ENCODE measurements at places on chromosomes 6 and 20. TPM values are rescaled to one million over a fixed set of nuclear protein-coding genes. Genes with fewer than 3 reads are reported as not detected.
A peak's percentile ranks its signal among the peaks of the same experiment; 100 is the strongest.

The AVP gene
- 0.50 TPM for total RNA-seq

The LTB gene
- total RNA-seq: 1.0 TPM

The RNF217 gene
- total RNA-seq: 11.0 TPM

The BPIFB4 gene
- total RNA-seq: not detected

The SSTR4 gene
- total RNA-seq: not detected

The KCNK17 gene
- 2.7 TPM for total RNA-seq

The TDRD6 gene
- 0.07 TPM for total RNA-seq

The CEP57L1 gene
- 13.1 TPM for total RNA-seq

DNA sequence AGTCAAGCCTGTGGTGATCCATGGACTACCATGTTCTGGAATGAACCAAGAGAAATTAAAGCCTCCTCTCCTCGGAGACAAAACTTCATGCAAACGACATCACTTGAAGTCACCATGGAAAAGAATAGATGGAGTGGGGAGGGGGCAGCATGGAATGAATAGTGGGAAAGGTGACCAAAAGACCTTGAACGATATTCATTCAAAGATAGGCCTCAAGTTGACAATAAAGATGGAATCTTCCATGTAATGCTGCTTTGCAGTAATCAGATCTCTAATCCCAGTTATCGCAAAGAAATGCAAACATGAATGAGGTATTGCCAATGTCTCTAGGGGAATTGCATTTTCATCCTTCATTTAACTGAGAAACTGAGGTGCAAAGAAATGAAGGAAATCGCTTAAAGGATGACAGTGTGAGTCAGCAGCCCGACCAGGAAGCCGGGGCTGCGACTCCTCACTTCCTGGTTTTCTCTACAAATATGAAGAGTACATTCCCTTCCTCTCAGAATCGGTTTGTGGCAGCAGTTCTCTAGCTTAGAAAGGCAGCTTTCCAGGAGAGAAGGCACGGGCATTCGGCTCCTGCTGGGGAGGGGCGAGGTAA is 65.6 kb upstream of the RREB1 start:
- no peak for DNase-seq
- no peaks in the 10 kb centered on the region for H3K27me3 ChIP-seq
- H3K4me3 ChIP-seq: no peak overlapping the region
- no peaks in the 10 kb centered on the region for H3K36me3 ChIP-seq
- H3K4me1 ChIP-seq: peaks cover 23% of the 10 kb centered on the region

GRCh38 chr20:14232650-14233049 is 104.8 kb downstream of the FLRT3 start:
- no peak overlapping the region for H3K27ac ChIP-seq
- no peaks in the 10 kb centered on the region for H3K36me3 ChIP-seq
- H3K27me3 ChIP-seq: no peaks in the 10 kb centered on the region
- no peak for DNase-seq
- no peak overlapping the region for H3K4me3 ChIP-seq

DNA sequence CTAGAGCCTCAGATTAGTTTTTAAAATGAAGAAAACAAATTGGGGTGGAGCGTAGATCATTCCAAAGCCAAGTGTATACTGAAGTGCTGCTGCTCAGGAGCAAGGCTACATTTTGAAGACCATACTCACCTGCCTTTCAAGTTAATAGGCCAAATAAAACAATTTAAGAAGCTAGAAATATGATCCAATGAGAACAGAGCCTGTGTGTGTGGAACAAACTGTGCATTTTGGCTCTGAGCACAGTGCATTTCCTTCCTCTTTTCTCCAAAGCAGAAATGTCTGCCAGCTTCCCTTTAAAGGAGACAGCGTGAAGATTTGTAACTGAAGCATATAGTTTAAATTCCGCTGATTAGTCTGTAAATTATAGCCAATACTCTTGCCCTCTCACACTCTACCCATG is 3.2 kb upstream of the IFNGR1 start:
- no peak overlapping the region for H3K4me3 ChIP-seq
- no peak overlapping the region for H3K27ac ChIP-seq
- peaks cover 21% of the 10 kb centered on the region for H3K4me1 ChIP-seq
- no peaks in the 10 kb centered on the region for H3K36me3 ChIP-seq
- no peak for DNase-seq

DNA sequence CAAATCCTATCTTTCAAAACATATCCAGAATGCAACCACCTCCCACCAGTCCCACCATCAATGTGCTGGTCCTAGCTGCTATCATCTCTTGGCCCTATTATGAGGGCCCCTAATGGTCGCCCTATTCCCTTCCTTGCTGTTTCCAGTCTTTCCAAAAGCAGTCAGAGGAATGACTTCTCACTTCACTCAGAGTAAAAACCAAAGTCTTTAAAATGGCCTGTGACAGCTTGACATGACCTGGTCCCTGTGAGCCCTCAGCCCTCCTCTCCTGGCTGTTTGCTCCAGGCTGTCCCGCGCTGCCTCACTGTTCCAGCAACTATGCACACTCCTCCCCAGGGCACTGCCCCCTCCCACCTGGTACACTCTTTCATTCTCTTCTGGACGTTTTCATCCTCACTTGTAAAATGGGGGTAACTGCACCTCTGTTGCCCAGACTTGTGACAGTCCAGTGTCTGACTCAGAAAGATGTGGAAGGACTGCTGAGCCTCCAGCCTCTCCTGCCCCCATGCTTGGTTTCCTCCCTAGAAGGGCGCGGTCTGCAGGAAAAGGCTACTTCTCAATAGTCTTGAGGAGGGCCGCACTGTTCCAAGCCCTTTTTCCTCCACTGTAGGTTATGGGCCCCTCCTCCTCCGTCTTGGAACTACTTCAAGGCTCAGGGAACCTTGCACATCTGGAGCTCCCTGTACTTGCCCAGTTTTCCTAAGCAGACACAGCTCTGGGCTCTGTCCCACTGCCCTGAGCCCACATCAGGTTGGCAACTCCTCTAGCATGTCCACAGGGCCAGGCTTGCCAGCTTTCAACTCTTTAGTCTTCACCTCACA is 64.7 kb downstream of the MYH7B start:
- DNase-seq: no peak
- no peaks in the 10 kb centered on the region for H3K27me3 ChIP-seq
- H3K36me3 ChIP-seq: peaks cover 30% of the 10 kb centered on the region
- peak overlapping the region; percentile 71 for H3K27ac ChIP-seq
- H3K4me1 ChIP-seq: no peaks in the 10 kb centered on the region
- H3K4me3 ChIP-seq: no peak overlapping the region

- no peaks in the 10 kb centered on the region for H3K27me3 ChIP-seq
- peaks cover 23% of the 10 kb centered on the region for H3K36me3 ChIP-seq
- H3K4me3 ChIP-seq: no peak overlapping the region
- peaks cover 83% of the 10 kb centered on the region for H3K4me1 ChIP-seq
- no peak for DNase-seq
Measured at GRCh38 chr6:15484821-15485220, 178.0 kb downstream of the DTNBP1 start.

DNA sequence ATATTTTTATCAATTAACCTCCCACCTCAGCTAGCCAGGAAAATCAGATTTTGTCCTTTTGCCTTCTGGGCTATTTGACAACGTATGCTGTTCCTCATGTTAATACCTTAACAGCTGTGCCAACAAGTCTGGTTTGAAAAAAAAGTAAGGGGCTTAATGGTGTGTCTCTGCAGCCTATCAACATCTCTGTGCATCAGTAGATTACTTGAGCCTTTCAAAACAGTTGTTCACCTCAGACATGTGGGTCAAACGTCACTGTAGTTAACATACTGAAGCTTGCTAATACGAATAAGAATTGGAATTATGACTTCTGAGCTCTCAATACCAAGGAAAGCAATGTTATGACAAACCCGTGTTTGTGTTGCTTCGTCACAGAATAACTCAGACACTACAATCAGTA is 23.0 kb downstream of the CEP57L1 start:
- no peaks in the 10 kb centered on the region for H3K27me3 ChIP-seq
- no peak for DNase-seq
- no peak overlapping the region for H3K4me3 ChIP-seq
- no peaks in the 10 kb centered on the region for H3K36me3 ChIP-seq
- no peak overlapping the region for H3K27ac ChIP-seq

DNA sequence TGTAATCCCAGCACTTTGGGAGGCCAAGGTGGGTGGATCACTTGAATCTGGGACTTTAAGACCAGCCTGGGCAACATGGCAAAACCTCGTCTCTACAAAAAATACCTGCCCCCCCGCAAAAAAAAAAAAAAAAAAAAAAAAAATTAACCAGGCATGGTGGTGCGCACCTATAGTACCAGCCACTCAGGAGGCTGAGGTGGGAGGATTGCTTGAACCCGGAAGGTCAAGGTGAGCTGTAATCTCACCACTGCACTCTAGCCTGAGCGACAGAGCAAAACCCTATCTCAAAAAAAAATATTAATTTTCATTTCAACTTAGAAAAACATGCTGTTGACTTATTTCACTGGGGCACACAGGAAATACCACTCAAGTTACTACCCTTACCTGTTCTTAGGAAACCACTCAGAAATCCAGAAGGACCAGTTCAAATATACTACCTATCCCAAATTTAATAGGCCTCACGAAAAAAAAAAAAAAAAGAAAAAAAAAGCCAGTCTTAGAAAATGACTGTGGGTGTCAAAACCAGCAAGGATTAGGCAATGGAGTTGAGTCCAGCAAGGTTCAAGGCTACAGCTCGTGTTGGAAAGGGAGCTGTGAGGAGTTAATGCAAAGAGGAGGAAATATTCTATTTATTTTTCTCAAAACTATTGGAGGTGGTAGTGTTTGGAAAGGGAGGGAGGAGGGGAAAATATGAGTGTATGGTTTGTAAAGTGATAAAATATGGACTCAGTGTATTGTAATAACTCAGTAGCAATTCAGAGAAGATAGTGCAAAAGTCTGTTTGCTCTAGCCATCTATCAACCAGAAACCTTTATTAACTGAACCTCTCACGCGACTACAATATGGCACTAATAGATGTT is 33.9 kb upstream of the PIM1 start:
- peaks cover 75% of the 10 kb centered on the region for H3K4me1 ChIP-seq
- DNase-seq: no peak
- no peaks in the 10 kb centered on the region for H3K27me3 ChIP-seq
- H3K4me3 ChIP-seq: peak overlapping the region; percentile 98

GRCh38 chr6:150627585-150628025 is 27.9 kb downstream of the PLEKHG1 start:
- H3K36me3 ChIP-seq: peaks cover 3% of the 10 kb centered on the region
- no peak overlapping the region for H3K27ac ChIP-seq
- no peaks in the 10 kb centered on the region for H3K27me3 ChIP-seq
- no peaks in the 10 kb centered on the region for H3K4me1 ChIP-seq
- no peak for DNase-seq
- no peak overlapping the region for H3K4me3 ChIP-seq

DNA sequence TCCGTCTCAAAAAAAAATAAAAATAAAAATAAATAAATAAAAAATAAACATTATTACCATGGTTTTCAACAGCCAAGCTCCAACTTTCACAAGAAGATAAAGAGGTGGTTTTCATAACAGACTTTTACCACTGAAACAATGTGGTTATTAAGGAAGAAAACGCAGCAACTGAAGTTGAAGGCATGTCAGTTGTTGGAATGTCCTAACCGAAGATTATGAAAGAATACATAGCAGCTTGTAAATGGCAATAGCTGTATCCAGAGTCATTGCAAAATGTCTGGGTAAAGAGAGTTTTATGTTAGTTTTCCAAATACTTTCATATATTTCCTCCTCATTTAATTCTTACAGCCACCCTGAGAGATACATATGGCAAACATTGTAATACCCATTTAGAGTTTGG is 161.6 kb upstream of the MARCKS start:
- peaks cover 9% of the 10 kb centered on the region for H3K4me1 ChIP-seq
- DNase-seq: no peak
- no peak overlapping the region for H3K27ac ChIP-seq
- H3K4me3 ChIP-seq: no peak overlapping the region
- H3K36me3 ChIP-seq: no peaks in the 10 kb centered on the region

GRCh38 chr6:166411721-166412151 is 29.0 kb upstream of the MPC1 start:
- no peak for DNase-seq
- H3K27me3 ChIP-seq: no peaks in the 10 kb centered on the region
- H3K27ac ChIP-seq: 0 out of 2 replicates have a peak overlapping the region, but pooled peaks have one; percentile 46
- H3K36me3 ChIP-seq: peaks cover 17% of the 10 kb centered on the region
- H3K4me3 ChIP-seq: no peak overlapping the region

DNA sequence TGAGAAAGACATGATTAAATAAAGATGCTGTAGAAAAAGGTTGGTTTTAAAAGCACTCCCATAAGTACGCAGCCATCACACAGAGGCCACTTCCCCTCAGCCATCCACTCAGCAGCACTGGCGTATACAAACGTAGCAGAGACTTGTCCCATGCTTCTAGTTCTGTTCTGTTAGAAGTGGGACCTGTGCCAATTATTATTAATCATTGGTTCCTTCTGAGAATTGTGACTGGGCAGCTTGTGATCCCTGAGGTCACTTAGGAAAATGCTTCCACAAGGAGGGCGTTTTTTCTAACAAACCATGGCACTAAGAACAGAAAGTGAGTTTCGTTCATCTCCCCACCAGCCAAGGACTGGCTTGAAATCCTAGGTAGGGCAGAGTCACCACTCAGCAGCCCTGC is 53.9 kb downstream of the FAM120B start:
- H3K4me1 ChIP-seq: peaks cover 3% of the 10 kb centered on the region
- peaks cover 5% of the 10 kb centered on the region for H3K36me3 ChIP-seq
- no peak overlapping the region for H3K4me3 ChIP-seq
- H3K27ac ChIP-seq: no peak overlapping the region

- H3K27ac ChIP-seq: no peak overlapping the region
- H3K36me3 ChIP-seq: no peaks in the 10 kb centered on the region
- H3K4me3 ChIP-seq: no peak overlapping the region
- H3K27me3 ChIP-seq: peaks cover 36% of the 10 kb centered on the region
- no peak for DNase-seq
Measured at GRCh38 chr6:55176958-55177357, 2.6 kb downstream of the HCRTR2 start.

DNA sequence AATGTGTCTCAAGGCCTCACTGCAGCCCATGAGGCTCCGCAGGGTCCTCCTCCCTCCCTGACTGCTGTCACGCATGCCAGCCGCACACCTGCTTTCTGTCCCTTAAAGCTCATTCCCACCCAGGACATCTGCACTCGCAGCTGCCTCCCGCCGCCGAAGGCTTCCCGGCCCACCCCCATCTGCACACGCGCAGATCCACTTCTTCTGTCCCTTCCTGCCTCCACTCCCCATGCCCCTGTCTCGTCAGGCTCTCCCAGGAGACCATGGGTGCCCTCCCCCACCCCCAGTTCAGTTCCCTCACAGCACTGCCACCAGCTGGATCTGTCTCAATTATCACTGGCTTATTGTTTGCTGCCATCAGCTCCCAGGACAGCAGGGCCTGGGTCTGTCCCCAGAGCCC is 63.0 kb downstream of the RIPOR3 start:
- H3K4me1 ChIP-seq: peaks cover 20% of the 10 kb centered on the region
- DNase-seq: no peak

DNA sequence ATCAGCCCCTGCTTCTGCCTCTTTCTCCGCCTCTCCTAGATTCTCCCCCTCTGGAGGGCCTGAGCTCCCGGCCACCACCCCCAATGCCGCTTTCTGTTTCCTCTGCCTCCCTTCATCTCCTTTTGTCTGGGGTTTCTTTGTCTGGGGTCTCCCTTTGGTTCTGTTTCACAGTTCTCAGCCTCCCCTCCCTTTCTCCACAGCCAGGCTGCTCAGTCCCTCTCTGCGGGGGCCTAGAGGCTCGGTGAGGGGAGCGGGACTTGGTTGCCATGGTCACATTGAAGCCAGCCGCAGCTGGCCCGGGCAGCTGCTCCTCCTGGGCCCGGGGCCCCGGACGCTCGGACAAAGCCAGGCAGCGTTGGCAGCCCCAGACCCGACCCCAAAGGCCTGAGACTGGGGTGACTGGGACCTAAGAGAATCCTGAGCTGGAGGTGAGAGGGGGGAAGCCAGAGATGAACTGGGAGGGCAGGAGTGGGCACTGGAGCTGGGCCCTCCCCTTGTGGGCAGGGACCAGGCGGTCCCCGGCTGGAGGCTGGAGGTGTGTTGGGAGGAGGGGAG is 3.5 kb upstream of the DDR1 start:
- peak; percentile 77 for DNase-seq
- H3K27ac ChIP-seq: peak overlapping the region; percentile 88
- H3K36me3 ChIP-seq: no peaks in the 10 kb centered on the region
- peak overlapping the region; percentile 93 for H3K4me3 ChIP-seq
- H3K27me3 ChIP-seq: no peaks in the 10 kb centered on the region
